ENCODE measurements at places on chromosomes 3 and 15.

DNA sequence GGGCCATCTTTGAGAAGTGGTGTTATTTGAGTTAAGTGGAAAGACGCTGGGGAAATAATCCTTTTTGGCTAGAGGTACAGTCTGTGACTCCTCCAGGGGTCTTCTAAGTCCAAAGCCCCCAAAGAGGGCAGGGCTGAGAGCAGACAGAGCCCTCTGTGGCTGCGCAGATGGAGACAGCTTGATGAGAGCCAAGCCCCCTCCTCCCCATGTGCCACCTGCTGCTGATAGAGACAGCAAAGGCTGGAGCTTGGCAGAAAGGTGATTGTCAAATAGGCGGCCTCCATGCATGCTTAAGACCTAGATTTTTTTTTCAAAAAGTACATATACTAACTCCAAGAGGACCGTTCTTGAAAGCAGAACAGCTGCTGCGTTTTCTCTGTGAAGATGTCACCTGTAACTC, 72.4 kb downstream of the CRYGS start:
- no peak for DNase-seq

DNA sequence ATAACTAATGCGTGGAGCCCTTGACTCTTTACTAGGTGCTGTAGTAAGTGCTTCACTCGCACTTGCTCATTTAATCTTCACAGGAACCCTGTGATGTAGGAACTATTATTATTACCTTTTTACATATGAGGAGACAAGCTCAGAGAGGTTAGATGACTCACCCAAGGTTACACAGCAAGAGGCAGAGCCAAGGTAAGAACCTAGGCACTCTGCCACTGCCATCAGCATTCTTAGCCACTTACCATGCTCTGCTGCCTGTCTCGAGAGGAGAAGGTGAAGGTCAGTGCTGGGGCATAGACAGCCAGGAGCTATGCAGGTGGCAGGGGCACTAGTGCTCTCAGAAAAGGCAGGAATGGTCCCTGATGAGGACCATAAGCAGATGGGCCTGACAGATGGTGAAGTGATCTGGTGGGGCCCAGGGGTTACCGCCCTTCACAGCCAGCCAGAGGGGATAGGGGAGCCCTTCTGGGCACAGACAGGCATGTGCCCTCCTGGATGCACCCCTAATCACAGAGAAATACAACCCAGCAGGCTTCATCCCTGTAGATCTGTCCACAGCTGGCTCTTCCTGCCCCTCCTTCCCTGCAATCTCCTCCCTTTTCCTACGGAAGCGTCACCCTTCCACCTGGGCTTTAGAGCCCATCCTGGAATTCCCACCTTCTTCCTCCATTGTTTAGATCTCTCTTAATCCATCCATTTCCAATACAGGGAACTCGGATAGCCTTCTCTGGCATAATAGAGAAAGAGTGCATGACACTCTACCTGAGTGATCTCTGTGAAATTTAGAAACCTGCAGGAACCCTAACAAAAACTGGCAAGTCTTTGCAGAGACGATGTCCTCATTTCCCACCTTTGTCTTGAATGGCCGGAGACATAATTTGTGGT, 26.9 kb downstream of the ABTB1 start:
- no peak for DNase-seq

DNA sequence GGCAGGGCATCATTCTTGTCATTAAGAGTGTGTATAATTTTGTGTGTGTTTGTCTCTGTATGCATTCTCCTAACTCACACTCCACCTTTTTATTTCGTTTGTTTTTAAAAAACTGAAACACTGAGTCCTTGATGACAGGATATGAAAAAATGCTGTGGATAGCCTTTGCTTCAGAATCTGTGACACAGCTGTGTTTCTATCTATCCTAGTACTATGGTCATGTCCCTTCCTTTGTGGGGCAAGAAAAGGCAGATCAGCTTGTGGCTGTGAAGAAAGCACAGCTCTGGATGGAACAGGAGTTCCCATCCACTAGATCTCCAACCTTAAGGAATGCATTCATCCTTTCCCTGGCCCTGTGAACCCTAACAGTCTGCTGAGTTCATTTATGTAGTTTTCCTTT, 60.3 kb downstream of the OTOL1 start:
- DNase-seq: no peak

DNA sequence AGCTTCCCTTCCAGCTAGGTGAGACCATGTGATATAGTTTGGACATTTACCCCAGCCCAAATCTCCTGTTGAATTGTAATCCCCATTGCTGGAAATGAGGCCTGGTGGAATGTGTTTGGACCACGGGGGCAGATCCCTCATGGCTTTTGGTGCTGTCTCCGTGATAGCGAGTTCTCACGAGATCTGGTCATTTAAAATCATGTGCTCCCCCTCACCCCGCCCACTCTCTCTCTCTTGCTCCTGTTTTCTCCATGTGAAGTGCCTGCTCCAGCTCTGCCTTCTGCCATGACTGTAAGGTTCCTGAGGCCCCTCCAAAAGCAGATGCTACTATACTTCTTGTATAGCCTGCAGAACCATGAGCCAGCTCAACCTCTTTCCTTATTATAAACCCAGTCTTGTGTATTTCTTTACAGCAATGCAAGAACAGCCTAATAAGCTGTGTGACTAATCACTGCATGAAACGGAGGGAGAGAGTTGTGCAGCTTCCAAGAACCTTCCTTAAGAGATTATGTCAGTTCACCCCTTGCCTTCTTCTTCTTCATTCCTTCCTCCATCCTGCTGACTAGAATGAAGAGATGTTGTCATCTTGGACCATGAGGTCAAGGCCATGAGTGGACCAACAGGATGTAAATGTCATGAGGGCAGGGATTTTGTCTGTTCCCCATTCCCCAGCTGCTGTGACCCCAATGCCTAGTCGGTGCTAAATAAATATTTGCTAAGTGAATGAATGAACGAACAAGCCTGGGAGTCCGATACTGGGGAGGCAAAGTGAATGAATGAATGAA, 91.0 kb downstream of the CPN2 start:
- no peak for DNase-seq

DNA sequence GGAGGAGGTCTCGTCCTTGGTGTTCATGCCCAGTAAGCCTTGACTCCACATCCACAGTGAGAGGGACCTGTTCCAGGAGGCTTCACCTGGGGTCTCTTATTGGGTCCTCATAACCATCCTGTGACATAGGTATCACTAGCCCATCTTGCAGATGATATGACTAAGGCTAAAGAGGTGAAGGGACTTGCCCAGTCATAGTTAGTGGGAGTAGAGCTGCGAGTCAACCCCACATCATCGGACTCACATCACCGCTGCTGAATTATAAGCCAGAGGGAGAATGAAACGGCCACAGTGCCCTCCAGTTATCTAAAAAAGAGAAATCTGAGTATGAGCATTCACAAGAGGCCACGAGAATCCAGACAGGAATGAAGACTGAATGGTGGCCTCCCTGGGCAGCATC, 66.0 kb downstream of the MESD start:
- no peak for DNase-seq

DNA sequence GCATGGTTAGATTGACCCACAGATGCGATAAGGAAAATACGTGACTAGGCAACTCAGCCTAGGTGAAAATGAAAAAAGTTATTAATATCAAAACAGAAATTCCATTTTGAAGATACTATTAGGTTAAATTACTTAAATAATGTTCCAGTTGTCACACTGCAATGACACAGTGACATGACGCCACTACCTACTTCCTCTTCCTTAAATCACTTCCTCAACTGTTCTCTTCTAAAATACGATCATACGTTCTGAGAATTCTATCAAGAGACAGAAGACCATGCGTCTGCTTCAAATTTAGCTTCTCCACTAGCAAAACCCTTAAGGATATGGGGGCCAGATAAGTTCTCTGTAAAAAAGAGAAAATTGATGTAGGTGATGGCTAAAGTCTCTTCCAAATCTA, 18.2 kb downstream of the CMTM6 start:
- peak; percentile 84 for DNase-seq

GRCh38 chr15:91468871-91469580, 369.0 kb downstream of the SV2B start:
- no peak for DNase-seq

DNA sequence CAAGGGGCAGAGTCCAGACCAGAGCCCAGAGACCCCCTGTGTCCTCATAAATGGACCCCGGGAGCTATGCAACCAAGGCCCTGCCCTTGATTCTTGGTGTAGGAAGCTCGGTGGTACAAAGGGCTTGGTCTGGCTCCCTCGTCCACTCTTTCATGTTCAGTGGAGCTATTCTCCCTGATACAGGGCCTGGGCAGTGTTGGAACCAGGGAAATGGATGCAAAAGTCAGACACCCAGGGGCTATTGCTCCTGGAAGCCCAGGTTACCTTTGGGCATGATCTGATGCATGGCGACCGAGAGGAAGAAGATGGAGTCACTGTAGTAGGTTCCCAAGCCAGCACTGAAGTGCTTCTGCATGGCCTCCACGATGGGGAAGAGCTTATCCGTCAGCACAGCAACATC, 44.5 kb downstream of the XXYLT1 start:
- DNase-seq: no peak

GRCh38 chr3:79366414-79366813, 401.4 kb downstream of the ROBO1 start:
- DNase-seq: no peak

DNA sequence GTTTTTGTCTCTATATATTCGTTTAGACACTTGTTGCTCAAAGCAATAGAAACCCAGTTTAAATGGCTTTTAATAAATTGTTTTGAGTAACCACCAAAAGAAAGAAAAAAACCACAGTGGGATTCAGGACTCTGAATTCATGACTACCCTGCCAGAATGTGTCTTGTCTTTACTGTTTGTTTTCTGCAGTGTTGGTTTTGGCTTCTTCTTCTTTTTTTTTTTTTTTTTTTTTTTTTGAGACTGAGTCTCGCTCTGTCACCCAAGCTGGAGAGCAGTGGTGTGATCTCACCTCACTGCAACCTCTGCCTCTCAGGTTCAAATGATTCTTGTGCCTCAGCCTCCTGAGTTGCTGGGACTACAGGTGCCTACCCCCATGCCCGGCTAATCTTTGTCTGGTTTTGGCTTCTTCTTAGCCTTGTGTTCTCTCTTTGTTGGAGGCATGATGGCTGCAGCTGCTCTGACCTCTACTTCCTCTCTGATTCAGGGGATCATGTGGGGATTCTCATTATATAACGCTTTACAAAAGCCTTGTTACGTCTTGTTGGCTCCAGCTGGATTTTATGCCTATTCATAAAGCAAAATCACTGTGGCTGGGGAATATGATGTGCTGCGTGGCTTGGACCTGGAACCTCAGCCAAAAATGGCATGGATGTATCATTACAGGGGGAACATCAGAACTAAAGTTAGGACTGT, 54.0 kb downstream of the PLS1 start:
- peak; percentile 24 for DNase-seq

- no peak for DNase-seq
Observed at GRCh38 chr3:97928986-97929385, 43.2 kb downstream of the RIOX2 start.

GRCh38 chr15:91348752-91349500, 248.9 kb downstream of the SV2B start:
- peak; percentile 75 for DNase-seq

DNA sequence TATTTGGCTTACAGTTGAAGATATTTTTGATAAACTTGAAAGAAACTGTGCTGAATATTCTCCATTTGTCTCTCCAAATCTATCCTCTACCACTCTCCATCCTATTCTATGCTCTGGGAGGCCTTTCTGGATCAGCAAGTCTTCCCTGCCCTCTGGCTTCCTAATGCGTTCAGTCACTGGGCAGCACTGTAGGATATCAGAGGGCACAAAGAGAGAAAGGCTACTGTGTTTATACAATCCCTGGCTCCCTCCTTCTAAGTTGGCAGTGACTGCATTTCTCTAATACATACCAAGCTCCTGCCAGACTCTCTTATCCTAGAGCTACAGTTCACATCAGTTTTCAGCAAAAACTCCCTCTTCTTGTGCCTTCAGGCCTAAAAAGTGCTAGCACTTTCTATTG, 102.1 kb upstream of the FHIT start:
- no peak for DNase-seq

- DNase-seq: no peak
Observed at GRCh38 chr3:64803469-64803868, 115.7 kb upstream of the ADAMTS9 start.

DNA sequence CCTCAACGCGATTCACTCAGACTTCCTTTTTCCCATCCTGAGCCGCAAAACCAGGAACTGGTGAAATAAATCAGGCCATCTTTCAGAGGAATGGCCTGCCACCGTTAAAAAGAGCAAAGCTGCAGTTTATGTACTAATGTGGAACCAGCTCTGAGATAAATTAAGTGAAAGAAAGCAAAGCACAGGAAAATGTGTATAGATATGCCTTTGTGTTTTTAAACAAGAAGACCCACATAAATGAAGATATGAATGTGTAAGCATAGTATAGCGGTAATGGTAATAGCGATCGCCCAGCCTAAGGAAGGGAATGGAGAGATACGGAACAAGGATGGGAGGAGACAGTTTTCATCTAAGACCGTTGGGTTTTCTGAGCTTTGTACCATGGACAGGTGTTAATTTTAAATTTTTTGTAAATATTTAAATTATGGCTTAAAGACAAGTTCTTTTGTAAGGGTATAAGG, 30.8 kb upstream of the RPN1 start:
- no peak for DNase-seq

GRCh38 chr3:140128631-140129030, 193.6 kb downstream of the CLSTN2 start:
- DNase-seq: peak; percentile 37

DNA sequence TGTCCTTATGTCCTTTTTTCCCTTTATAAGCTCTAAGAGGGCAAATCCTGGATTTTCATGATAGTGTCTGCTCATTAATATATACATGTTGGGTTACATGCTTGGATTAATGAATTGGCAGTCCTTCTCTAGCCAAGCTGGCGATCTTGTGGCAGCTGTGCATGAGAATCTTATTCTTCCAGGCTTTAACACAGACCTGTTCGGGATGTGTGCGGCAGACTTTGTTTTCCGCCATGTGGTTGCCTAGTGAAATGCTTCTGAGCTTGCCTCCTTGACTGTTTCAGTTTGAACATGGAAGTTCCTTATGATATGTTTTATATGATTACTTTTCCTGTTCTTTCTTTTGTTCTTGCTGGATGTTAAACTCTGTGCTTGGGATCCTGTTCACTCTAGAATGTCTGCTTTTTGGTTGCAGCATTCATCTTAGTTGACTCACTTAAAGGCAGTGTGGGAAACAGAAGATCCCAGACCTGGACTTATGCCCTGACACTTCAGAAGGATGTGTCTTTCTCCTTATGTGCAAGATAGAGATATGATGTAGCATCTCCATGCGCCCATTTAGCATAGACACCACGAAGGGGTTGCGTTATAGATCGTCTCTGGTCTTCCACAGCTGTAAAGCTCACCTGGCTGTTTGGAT, 7.2 kb downstream of the CHCHD6 start:
- DNase-seq: no peak

- no peak for DNase-seq
Observed at GRCh38 chr3:154112146-154112852, 8.9 kb upstream of the ARHGEF26 start.

DNA sequence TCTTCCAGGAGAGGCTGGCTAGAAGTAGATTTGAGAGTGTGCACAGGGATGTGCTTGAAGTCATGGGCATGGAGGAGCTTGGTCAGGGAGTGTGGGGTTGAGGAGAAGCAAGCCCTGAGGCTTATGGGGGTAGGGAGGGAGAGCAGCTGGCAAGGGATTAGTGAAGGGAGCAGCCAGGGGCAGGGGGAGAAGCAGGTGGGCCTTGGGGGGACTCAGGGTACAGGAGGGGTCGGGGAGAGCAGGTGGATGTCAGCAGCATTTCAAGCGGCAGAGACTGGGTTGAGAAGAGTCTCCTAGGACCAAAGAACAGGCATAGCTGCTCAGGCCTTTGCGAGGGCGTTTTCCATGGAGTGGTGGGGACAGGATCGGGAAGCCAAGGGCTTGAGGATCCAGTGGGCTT, 3.4 kb upstream of the LMAN1L start:
- DNase-seq: no peak

- DNase-seq: no peak
Observed at GRCh38 chr15:23416349-23417276, 30.4 kb downstream of the GOLGA6L2 start.

GRCh38 chr3:159766563-159767185, 222.0 kb upstream of the IL12A start:
- no peak for DNase-seq

Measured in MV-4-11 (cell line).